HS-5 (cell line): ENCODE measurements at places on chromosomes 1 and 21.

- DNase-seq = no peak
These were observed 84.3 kb downstream of the WDR64 start for GRCh38 chr1:241736387-241736786.

DNA sequence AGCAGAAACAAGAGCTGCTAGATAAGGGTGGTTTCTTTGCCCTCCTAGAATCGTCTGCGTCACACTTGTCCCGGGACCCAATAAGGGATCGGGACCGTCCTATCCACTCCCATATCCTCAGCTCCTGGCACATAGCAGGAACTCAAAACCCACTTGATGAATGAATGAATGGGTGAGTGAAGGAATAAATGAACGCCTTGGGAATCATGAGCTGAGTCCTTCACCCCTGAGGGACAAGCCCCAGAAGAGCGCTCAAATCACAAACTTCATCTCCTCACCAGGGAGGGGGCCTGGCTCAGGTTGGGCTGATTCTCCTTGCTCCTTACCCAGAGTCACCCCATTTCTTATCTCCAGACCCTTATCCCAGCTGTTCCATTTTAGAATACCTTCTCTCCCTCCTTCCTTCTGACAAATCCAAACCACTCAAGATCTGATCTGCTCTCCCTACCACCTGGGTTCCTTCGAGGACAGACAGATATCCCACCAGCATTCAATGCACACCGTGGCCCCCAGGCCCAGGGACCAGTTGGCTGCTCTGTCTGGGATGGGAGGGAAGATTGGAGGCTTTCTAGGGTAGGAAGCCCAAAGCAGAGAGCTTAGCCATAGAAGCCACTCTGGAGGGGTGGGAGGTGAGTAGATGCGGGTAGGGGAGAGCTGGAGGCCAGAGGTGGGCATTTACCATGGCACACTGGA, 643 bp upstream of the MOB3C start:
- DNase-seq = no peak

GRCh38 chr21:45439161-45439872, 34.4 kb downstream of the COL18A1 start:
- peak; percentile 50 for DNase-seq

- DNase-seq = no peak
These were observed 5.1 kb upstream of the FOXJ3 start for GRCh38 chr1:42340093-42340492.

DNA sequence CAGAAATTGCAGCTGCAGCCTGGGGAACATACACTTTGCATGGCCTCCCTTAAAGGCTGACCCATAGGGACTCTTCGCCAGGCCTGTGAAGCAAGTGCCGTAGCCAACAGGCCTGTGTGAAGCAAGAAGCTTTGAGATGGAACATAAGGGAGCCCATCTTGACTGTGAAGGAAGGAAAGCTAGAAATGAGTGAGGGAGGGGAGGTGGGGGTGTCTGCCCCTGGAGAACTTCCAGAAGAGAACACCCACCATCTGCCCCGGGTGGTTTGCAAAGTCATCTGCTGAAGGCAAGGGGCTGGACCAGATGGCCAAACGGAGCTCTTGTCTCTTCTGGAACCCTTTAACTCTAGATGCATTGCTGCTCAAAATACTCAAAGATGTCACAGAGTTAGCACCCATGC, 103.3 kb upstream of the GRIK3 start:
- no peak for DNase-seq

DNA sequence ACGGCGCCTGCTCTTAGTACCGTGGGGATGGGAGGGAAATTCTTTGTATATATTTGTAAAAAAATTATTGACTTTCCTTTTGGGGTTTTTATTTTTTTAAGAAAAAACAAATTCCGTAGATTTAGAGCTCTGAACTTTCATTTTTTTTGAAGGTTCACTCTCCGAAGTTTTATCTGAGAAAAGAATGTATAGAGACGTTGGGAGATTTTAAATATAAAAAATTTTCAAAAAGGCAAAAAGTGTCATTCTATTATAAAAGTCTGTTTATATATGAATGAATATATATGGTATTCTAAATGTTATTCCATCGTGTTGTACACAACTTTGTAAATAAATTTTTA, 2.4 kb downstream of the FOXD3 start:
- DNase-seq = no peak

DNA sequence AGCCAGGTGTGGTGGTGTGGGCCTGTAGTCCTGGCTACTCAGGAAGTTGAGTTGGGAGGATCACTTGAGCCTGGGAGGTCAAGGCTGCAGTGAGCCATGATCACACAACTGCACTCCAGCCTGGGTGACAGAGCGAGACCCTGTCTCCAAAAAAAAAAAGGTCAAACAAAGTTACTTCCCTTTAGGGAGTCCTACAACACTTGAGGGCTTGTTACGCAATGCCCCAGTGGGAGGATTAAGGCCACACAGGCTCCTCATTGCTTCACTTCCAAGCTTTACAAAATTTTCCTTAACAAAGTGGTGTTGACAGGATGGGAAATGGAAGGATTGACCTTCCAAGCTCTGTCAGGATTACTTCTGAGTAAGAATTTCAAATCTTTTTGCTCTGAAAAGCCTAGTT, 6.2 kb upstream of the EXTL1 start:
- no peak for DNase-seq

DNA sequence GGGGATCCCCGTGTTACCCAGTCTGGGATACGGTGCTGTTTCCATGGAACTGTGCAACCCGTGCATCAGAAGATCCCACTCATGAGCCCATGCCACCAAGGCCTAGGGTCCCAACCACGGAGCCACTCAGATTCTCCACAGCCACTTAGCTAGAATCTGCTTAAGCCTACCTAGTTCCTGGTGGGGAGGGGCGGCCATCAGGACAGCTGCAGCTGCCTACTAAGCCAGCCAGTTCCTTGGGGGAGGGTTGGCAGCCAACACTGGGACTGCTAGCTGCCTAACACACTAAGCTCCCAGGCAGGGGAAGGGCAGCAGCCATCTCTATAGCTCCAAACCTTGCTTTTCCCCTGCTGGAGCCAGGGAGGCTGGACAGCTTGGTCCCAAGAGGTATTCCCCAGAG, 549.2 kb upstream of the BRINP3 start:
- DNase-seq = no peak

DNA sequence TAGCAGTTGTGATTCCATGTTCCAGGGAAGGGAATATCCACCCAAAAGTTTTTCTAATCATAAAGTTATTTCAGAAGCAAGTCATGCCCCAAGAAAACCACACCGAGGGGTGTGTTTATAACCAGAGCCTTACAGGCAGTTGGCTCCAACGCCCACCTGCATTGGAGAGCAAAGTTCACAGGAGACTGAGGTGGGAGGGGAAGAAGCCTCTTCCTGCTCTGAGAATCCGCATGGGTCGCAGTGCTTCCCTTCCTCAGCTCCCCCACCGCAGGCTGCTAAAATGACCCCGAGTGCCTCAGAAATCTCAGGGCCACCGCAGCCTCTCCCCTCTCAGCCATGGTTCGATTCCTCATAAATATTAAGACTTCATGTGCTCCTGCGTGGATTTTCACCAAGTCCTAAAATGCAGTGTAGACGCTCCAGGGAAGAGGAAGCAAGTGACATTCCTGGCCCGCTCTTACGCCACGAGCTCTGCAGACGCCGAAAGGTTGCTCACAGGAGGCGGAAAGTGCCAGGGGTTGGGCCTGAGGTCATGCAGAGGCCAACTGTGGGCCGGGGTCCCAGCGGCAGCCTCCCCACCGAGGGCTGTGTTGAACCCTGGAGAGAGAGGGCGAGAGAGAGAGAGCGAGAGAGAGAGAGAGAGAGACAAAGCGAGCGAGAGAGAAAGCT, 13.4 kb upstream of the SPSB1 start:
- DNase-seq = no peak

DNA sequence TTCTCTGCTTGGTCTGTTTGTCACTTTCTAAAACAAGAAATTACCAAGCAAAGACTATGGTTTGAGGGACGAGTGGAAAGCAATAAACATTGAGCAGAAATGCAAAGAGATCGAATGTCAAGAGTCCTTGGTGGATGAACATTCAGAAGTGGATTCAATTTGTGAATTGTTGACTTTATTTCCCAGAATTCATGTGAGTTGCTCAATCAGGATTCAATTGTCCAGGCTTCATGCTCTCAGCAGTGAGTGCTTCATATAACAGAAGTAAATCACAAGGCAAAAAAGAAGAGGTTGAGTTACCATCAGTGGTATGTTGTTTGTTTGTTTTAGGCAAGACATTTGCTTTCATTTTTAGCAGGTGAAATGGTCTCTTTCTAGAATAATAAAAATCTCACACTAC, 31.9 kb downstream of the NGF start:
- no peak for DNase-seq

DNA sequence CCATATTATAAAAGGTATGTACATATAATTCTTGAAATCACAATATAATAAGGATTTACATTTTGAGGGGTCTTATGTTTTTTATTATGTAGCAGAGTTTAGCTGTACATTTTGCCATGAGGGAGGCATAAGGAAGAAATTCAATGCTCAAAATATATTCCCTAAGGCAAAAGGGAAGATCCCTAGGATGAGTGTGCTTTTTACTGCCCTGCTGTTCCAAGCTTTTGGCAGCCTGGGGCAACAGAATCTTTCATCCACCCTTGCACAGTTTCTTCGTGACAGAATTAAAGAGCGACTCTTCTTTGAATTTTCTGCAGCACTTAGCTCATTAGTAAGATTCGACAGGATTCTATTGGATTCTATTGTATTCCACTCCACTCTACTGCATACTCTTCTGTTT, 39.5 kb upstream of the DAB1 start:
- no peak for DNase-seq

GRCh38 chr21:42534421-42535378, 21.0 kb downstream of the SLC37A1 start:
- DNase-seq = no peak

DNA sequence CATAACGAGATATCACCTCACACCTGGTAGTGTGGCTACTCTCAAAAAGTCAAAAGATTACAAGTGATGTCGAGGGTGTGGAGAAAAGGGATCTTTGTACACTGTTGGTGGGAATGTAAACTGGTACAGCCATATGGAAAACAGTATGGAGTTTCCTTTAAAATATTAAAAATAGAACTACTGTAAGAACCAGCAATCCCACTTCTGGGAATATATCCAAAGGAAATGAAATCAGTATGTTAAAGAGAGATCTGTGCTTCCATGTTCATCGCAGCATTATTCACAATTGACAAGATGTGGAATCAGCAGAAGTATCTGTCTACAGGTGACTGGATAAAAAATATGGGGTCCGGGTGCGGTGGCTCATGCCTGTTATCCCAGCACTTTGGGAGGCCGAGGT, 7.6 kb upstream of the PIK3C2B start:
- no peak for DNase-seq

DNA sequence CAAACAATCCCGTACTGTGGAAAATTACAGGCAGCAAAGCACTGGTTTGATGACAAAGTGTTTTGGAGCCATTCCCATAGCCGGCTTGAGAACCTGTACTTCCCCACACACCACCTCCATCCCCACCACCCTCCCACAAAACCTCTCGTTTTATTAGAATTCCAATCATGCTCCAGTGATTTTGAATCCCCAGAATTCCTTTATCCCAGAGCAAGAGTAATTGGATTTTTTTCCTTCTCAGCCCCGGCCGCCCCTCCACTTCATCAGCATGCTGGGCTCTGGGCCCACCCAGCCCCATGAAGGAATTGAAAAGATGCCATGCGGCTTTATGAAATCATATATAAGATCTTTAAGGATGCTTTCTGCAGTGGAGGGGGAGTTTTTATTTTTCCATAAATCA, 136.6 kb downstream of the OMA1 start:
- no peak for DNase-seq

DNA sequence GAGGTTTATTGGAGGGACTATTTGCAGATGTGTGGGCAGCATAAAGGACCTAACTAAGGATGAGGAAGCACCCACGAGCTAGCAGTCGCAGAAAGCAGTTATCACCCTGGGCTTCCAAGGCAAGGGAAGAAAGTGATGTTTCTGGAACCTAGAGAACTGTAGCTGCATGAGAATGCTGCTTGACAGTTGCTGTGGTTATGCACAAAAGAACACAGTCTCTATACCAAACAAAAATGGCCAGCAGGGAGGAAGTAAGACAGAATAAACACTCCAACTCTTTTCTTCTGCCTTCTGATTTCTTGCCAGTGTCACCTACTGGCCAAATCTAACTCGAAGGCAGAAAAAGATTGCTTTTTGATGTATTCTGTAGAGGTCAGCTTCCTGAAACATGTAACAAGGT, 190.2 kb downstream of the RASAL2 start:
- no peak for DNase-seq

- DNase-seq = peak; percentile 91
These were observed 32.9 kb downstream of the JAK1 start for GRCh38 chr1:64933296-64934070.

- peak; percentile 61 for DNase-seq
These were observed 21.7 kb downstream of the APP start for GRCh38 chr21:26148840-26149354.

DNA sequence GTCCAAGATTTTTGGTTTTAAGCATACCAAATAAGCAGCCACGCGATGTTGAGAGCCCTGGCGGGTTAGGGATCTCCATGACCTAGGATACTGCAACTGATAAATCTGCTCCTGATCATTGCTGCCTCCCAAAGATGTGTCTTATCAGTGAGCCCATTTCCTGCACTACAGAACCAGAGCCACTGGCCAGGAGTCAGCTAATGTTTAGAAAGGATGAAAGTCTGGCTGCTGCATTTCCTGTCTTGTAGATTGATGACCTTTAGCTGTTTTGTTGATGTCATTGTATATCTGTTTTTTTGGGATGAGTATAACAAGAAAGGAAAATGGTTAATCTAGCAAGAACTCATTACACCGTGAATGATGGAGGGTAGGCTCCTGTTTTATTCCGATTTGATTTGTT, 74.5 kb downstream of the C1orf21 start:
- no peak for DNase-seq

GRCh38 chr1:79259390-79260336, 253.1 kb upstream of the ADGRL4 start:
- peak; percentile 56 for DNase-seq

GRCh38 chr1:41101950-41102607, 80.6 kb upstream of the SLFNL1 start:
- DNase-seq = peak; percentile 84

DNA sequence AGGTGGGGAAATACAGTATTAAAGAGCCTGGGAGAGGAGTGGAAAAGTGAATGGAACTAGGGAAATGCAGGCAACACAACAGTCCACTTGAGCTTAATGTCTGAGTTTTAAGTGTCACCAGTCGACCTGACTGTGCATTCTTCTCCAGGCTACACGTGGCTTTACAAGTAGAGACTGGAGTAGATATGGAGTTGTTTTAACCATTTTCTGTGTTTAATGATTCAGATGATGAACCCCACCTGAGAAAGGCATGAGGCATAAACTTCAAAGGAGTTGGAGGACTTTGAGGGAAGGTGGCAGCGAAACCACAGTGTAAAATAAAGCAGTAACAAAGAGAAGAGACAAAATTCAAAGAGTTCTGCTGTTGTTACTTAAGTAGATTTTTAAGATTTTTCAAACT, 12.6 kb downstream of the FUBP1 start:
- DNase-seq = no peak

- DNase-seq = no peak
These were observed 21.0 kb upstream of the PARP1 start for GRCh38 chr1:226428791-226429461.
